ENCODE measurements at places on chromosomes 13 and 19.

- DNase-seq: no peak
These were observed 5.4 kb upstream of the NLRP7 start for GRCh38 chr19:54952591-54953344.

- DNase-seq: no peak
These were observed 598 bp upstream of the LPAR2 start for GRCh38 chr19:19628501-19629134.

DNA sequence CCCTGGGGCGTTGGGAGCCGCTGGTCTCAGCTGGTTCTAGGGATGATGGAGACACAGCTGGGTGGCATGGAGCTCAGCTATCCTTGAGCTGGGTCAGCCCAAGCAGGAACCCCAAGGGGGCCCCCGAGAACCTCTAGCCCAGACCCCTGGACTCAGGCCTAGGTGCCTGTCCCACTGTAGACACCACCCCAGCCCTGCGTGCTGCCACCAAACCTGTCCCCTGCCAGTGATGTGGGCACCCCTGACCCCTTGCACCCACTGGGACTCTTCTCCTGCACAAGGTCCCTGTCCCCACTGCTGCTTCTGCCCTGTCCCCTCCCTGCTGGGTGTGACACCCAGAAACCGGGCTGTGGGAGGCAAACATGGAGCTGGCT lies 26.8 kb downstream of the CEBPA start:
- DNase-seq: no peak

- no peak for DNase-seq
These were observed 269.3 kb upstream of the MIR17HG start for GRCh38 chr13:91078093-91078679.

GRCh38 chr13:31105020-31105795 lies 56.5 kb downstream of the HSPH1 start:
- DNase-seq: no peak

GRCh38 chr13:51488212-51488611 lies 35.4 kb upstream of the INTS6 start:
- no peak for DNase-seq

- DNase-seq: no peak
These were observed 507 bp downstream of the COL4A1 start for GRCh38 chr13:110306340-110306959.

DNA sequence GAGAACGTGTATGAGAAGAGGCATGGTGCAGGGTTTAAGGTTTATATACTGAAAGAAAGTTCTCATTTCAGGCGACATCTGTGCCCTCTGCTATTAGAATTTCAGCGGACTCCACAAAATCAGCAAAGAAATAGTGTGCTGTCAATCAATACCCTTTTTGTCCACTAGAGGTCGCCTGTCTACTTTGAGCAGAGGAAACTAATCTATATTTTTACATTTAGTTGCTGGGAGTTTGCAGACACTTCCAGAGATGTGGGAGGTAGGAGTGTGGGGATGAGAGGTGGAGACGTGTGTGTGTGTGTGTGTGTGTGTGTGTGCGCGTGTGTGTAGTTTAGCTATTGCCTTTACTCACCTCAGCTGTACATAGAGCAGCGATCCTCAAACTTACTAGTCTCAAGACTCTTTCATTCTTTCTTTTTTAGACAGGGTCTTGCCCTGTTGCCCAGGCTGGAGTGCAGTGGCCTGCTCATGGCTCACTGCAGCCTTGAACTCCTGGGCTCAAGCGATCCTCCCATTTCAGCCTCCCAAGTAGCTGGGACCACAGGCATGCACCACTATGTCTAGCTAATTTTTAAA lies 9.7 kb downstream of the INAFM1 start:
- no peak for DNase-seq

GRCh38 chr13:32822771-32823170 lies 193.5 kb upstream of the KL start:
- no peak for DNase-seq

DNA sequence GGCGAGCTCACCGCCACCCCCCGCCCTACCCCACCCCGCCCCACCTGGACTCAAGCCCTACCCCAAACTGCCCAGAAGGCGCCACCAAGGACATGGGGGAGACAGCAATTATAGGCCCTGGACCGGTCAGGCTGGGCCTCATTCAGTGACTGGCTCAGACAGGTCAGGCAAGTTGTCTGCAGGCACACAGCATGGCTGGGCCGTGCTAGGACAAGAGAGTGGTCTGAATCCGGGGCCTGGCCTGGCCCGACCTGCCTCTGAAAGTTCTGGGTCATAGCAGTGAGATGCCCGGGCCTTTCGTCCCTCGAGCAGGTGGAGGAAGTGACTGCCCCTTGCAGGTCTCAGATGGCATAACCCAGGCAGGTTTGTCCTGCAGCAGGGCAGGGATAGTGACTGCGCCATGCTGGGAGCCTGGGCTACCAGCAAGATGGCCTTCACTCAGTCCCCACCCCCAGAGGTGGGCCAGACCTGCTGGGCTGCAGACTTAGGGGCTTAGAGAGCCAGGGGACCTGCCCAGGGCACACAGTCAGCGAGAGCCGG lies 21.0 kb downstream of the COMP start:
- no peak for DNase-seq

- no peak for DNase-seq
These were observed 49.9 kb downstream of the SOX21 start for GRCh38 chr13:94662274-94662945.

All from cortex of kidney (tissue), 1 donor.